Esophagus mucosa (tissue), 1 donor: ENCODE measurements at places on chromosomes 2 and 18. TPM values are rescaled to one million over a fixed set of nuclear protein-coding genes. Genes with fewer than 3 reads are reported as not detected.

DNA sequence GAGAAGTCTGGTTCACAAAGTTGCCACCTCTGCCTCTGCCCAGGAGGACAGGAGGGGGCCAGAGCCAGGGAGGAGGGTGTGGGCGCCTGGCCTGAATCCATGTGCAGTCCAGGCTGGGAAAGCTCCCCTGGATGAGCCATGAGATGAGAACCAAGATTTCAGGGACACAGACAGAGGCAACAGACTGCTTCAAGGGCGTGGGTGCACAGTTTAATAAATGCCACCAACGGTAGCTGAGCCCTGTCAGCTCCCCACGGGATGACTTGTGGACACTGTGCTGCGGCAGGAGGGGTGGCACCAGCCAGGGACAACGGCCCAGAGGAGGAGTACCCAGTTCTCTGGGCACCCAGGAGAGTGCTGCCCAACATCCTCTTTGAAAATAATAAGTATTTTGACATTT, 15.2 kb downstream of the CAPG start:
- ATAC-seq = no peak

GRCh38 chr18:49691177-49691608, 122.1 kb downstream of the ACAA2 start:
- no peak for ATAC-seq

- no peak for ATAC-seq
These were observed 27.1 kb downstream of the RALB start for GRCh38 chr2:120279708-120280107.

CFAP53 gene
- 0.36 TPM for total RNA-seq

- peak; percentile 15 for ATAC-seq
These were observed 3.5 kb upstream of the RNU4ATAC start for GRCh38 chr2:121527009-121527682.

- ATAC-seq = no peak
These were observed 13.3 kb downstream of the CHMP1B start for GRCh38 chr18:11864471-11864870.

ECEL1 gene
- total RNA-seq = not detected

PROM2 gene
- 100 TPM for total RNA-seq

GRCh38 chr2:197055045-197055444, 128.5 kb upstream of the PGAP1 start:
- no peak for ATAC-seq

DNA sequence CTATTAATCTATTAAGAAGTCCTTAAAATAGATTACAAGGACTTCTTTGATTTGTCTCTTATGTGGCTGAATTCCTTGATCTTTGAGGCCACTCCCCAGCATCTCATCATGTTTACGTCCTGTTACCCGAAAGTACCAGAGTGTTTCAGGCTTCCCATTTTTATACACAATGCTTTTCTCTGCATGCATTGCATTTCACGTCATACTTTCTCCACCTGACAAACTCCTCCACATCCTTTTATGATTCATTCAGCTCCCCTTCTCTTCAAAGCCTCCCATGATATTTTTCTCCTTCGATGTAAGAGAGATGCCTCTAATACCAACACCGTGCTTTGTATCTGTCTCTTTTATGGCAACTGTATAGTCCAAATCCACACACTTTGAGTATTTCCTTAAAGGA, 379.0 kb upstream of the CRIM1 start:
- no peak for ATAC-seq

DNA sequence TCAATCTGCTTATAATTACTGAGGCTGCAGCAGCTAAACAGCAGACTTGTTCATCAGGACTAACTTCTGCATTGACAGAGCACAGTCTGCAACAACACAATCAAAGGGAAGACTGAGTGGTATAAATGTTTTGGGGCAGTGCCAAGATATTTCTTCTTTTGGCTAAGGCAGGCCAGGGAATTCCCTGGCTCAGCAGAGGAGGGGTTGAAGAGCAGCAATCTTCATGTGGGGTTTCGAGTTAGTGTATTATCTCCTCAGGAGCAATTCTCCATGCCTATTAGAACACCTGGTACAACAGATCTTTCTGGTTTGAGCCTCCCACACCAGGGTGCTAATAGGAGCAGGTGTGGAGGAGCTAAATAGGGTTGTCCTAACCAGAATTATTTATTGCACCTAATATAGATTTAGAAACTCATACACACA, 103.0 kb upstream of the STK17B start:
- peak; percentile 52 for ATAC-seq

- no peak for ATAC-seq
These were observed 82.7 kb downstream of the DYM start for GRCh38 chr18:49377742-49378141.

DNA sequence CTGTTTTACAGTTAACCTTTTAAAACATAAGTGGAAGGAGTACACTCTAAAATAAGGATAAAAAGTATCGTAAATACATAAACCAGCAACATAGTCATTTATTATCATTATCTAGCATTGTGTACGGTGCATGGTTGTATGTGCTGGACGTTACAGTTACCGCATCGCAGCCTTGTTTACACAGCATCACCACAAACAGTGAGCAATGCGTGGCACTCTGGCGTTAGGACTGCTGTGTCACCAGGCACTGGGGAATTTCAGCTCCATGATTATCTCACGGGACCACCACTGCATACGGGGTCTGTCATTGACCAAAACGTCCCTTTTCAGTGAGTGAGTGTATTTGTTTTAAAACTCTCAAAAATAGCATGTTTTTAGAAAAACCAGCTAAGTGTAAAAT, 103.0 kb upstream of the SNTG2 start:
- no peak for ATAC-seq

CYP26B1 gene
- total RNA-seq = 1.9 TPM

PLB1 gene
- total RNA-seq = 1.6 TPM

GRCh38 chr2:73985308-73986084, 786 bp downstream of the TET3 start:
- ATAC-seq = no peak

EN1 gene
- total RNA-seq = 0.08 TPM

CFAP65 gene
- total RNA-seq = not detected

DNA sequence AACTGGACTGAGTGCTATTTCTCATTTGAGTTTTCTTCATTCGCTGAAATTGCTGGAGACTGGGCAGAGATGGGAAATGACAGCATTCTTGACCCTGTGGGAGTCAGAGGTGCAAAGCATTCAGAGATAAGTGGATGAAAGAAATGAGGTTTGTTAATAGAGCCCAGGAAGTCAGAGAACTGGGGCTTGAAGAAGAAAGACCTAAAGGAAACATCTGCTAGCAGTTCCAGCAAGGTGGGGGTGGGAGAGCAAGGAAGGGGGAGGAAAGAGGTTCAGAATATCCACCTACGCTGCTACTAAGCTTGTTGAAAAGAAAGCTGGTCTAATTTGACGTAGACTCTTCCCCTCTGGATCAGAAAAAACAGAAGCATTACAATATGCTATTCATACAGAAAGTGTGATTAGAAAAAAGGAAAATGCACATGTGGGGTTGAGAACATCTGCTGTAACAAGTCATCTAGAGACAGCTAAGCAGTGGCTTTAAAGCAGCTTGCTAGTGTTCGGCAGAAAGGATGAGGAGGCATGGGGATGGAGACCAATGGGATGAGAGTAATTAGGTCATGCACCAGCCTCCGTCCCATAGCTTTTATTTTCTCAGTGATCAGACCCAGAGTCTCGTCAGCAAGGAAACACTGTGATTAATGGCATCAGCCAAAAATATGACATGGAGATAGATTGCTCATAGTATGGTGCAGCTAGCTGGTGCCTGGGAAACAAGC, 29.7 kb downstream of the NAB1 start:
- no peak for ATAC-seq

PXDN gene
- total RNA-seq = 7.1 TPM

GRCh38 chr2:235740821-235741220, 247.0 kb downstream of the AGAP1 start:
- no peak for ATAC-seq

RBM44 gene
- total RNA-seq = 0.36 TPM

GRCh38 chr2:102112271-102112670, 30.3 kb upstream of the IL1R1 start:
- no peak for ATAC-seq

DCDC2C gene
- total RNA-seq = not detected

- ATAC-seq = no peak
These were observed 31.5 kb downstream of the CABYR start for GRCh38 chr18:24170360-24170759.

DNA sequence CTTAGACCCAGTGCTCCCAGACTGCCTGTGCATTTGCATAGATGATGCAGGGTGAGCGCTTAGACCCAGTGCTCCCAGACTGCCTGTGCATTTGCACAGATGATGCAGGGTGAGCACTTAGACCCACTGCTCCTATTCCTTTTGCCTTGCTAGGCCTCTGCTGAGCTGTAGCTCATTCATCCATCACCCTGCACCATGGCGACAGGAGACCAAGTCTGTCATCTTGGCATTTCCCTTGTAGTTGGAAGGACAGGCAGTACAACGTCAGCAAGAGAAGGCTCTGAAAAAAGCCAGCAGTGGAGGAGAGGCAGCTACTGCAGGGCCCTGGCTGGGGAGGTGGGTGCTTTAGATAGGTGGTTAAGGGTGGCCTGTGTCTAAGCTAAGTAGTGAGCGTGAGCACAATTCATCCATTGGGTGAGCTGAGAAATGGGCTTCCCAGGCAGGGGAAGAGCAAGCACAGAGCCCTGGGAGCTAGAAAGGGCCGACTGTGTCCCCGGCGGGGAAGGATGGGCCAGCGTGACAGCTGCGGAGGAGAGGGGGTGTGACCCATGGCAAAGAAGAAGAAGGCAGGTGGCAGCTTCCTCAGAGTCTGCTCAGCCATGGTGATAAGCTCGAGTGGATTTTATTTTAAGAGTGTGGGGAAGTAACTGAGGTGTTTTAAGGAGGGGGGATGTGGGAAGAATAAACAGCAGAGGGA, 108.8 kb downstream of the LPIN1 start:
- no peak for ATAC-seq

MYCN gene
- 0.20 TPM for total RNA-seq

POTEI gene
- total RNA-seq = not detected

- ATAC-seq = no peak
These were observed 14.1 kb upstream of the HPCAL1 start for GRCh38 chr2:10288606-10289005.

VWC2L gene
- not detected for total RNA-seq

ELOA2 gene
- not detected for total RNA-seq

GRCh38 chr2:96146881-96147592, 1.8 kb upstream of the DUSP2 start:
- ATAC-seq = no peak

DNA sequence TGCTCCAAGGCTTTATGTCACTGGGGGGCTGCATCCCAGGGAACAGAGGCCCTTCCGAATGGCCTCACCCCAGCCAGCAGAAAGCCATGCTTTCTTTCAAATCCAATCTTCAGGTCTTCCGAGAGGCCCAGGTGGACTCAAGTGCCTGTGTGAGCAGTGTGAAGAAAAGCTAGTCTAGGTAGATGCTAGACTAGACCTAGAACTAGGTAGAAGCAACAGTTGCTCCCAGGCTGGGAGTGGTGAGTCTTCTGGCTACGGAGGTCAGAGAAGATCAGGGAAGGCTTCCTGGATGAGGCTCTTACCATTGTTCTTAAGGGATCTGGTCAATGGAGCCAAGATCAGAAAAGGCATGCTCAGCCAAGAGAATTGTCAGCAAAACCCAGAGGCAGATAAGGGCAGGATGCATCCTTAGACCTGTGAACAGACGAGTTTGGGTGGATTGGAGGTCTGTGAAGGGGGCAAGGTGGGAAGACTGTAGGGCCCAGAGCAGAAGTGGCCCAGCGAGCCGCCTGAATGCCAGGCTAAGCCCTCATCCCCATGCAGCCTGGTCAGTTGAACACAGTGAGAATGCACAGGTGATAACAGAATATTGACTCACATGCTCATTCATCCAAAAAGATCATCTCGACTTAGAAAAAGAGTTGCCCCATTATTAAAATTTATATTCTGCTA, 110.8 kb downstream of the SMAD7 start:
- ATAC-seq = no peak

- ATAC-seq = no peak
These were observed 25.3 kb downstream of the SFTPB start for GRCh38 chr2:85642725-85643124.

CHN1 gene
- 1.8 TPM for total RNA-seq

IL1R2 gene
- total RNA-seq = 19.0 TPM

GRCh38 chr18:3615374-3615985, 165.5 kb downstream of the TGIF1 start:
- no peak for ATAC-seq

TLX2 gene
- total RNA-seq = not detected

SLC8A1 gene
- 1.3 TPM for total RNA-seq

DNA sequence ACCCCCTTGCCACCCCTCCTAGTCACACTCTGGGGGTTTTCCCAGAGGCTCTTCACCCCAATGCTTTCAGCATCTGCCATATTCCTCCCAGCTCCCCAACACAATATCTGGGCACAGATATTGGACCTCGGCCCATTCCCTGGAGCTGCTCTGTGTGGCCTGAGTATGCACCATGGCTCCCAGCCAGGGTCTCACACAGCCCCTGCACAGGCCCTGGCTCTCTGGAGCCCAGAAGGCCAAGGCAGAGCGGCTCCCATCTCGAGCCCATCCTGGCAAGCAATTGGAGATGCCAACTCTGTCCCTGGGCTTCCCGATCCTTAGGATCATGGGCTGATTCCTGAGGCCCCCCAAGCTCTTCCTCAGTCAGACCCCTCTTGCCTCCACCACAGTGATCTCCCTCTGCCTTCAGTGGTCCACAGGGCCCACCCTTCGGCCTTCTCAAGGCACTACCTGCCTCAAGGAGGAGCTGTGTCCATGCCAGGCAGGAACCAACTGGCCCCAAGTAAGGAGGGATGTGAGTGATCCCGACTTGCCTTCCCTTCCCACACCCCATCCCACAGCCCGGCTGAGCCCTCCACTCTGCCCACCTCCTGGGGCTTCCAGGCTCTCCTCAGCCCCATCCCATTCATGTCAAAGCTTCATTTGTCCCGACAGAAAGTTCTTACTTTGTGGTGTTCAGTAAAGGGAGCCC, 62.7 kb downstream of the ADD2 start:
- ATAC-seq = peak; percentile 11

DNA sequence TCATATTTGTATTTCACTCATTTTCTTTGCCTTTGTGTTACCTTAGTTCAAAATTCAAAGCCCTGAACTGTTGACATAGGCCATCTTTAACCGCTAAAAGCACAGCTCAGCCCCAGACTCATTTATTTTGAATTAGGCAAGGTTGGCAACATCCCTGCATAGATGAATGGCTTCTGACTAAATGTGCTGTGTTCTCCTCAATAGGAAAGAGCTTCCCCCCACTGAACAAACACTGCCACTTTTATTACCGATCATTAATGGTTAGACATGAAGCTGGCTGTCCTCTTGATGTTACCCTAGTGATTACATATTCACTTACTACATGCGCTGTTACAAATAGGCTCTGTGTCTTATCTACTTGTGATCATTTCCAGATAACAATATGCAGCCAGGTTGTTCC, 170.7 kb downstream of the ADCYAP1 start:
- ATAC-seq = no peak

DNA sequence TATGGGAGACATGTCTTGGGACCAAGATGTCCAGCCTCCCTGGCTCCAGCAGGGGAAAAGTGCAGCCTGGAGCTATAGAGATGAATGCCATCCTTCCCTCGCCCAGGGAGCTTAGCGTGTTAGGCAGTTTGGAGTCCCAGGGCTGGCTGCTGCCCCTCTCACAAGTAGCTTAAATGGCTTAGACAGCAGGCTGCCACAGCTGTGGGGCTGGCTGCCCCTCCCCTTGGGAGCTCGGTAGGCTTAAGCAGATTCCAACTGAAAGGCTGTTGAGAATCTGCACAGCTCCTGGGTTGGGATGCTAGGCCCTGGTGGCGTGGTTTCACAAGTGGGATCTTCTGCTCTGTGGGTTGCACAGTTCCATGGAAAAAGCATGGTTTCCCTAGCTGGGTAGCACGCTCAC, 940.5 kb upstream of the DDX18 start:
- ATAC-seq = no peak
